Effector memory CD8-positive, alpha-beta T cell (primary cell): ENCODE measurements at places on chromosomes 12 and 14.

- DNase-seq: no peak
Measured at GRCh38 chr14:105929327-105930081, 403.1 kb downstream of the TMEM121 start.

DNA sequence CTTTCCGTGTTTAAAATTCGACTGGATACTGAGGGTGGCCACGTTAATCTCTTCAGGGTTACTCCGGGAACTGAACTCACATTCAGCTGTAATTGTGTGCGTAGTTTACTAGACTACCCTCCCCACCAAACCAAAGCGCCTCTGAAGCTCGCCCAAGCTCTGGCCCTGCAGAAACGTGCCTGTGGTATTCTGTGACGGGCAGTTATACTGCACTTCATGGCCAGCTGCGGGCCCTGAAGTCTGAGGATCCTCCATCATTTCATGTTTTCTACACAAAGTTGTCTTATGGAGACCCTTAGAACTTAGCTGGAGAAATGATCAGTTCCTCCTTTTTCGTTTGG lies 688 bp downstream of the ZNF26 start:
- no peak for DNase-seq

DNA sequence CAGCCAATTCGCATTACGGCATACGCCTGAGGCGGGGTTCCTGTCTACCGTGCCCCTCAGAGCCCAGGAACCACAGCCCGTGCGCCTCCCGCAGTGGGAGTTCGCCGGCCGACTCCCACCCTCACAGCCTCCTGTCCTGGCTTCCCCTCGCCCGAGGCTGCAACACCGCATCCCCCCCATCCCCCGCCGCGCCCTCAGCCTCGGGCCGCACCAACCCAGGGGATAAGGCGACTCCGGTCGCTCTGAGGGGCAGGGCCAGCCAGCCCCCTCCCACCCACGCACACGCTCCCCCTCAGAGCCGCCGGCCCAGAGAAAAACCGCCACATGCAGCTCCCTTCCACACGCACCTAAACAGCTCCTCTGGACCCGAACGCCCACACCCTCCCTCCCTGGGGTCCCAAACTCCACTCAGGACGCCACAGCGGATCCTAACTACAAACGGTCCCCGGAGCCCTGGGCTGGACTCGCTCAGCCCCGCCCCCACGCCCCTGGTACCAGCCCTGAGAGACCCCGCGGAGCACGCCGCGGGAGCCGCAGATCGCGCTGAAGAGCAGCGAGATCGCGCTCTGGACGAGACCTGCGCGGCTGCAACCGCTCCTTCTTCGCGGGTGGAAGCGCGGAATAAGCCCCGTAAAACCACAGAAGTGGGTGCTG lies at the start of gene C14orf39:
Gene C14orf39 (minus strand): TSS at position 466 of the 654 bp plus-strand sequence. CDS start 985 bp downstream, outside the sequence.
- DNase-seq: no peak

- no peak for DNase-seq
Measured at GRCh38 chr12:113805673-113806072, 160.5 kb downstream of the RBM19 start.

DNA sequence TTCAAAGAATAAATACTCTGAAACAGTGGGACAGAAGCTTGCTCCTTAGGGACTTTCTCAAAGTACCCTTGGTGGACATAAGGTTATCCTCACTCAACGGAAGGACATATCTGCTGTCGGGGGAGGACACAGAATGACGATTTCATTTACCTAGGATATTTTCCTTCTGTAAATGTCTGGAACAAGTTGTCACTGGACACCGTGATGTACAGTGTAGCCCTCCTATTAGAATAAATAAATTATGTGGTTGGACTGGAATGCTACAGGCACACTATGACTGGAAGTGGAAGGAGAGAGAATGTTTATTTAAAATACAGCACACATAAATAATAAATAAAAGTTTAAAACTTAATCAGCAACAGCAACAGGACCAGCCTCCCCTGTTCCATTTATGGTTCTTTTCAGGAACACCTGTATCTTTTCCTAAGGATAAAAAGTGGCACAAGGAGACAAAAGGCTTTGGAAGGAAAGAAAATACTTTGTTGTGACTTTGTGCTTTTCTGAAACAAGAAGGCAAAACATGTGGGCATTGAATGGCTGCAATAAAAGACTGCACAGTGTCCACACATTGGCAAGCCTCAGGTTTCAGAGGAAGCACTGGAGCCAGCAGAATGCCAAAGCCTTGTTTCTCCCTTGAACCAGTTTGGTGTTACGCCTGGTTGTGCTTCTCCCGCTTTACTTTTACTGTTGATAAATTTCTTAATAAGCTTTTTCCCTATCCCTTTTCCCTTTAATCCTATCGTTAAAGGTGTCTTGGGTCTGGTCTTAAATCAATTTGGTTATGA lies 36.8 kb downstream of the FGD4 start:
- no peak for DNase-seq

- DNase-seq: no peak
Measured at GRCh38 chr14:87171141-87171540, 821.8 kb downstream of the GALC start.

- no peak for DNase-seq
Measured at GRCh38 chr12:27808841-27809240, 28.8 kb upstream of the MANSC4 start.
